NCI-H526 treated with DMSO at 0.1 percent for 48 hours (cell line): ENCODE measurements at places on chromosomes 5 and 9.

- no peak for DNase-seq
Measured at GRCh38 chr5:120146787-120147186, 317.3 kb upstream of the PRR16 start.

DNA sequence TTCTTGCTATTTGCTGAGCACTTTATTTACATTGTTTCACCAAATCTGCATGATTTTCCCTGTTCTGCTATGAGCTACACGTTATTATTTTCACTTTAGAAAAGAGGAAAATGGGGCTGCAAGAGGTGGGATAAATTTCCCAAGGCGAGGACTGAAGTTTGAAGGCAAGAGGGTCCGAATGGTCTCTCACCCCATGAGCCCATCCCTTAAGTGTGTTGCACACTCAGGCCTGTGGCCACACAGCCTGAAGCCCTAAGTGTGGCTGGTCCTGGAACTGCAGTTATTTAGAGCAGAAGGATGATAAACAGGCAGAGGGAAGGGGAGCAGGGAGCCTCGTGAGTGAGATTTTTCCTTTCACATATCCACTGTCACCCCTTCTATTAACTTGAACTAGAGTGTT lies 7.8 kb downstream of the PDE8B start:
- DNase-seq, result no peak

GRCh38 chr5:17860660-17861315 lies 226.5 kb downstream of the TAF11L14 start:
- no peak for DNase-seq

DNA sequence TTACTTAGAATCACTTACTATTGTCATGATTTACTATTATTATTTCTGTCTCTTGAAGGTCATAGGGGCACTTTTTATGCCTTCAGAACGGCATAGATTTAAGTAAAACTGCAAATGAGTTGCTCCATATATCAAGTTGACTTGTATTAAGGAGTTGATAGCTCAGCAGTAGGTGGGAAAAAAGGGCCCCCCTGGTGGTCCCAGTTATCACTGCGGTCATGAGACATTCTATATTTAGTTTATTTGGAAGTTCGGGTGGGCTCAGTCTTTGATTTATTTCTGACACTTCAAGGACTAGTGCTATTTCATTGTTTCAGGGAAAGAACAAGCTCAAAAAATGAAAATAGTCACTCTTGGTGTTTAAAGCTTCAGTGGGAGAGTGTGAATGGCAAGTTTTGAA lies 159.3 kb downstream of the SLC24A2 start:
- no peak for DNase-seq

GRCh38 chr9:19470981-19471650 lies 62.3 kb downstream of the ACER2 start:
- DNase-seq, result no peak

GRCh38 chr5:112737070-112737462 lies 619 bp upstream of the APC start:
- DNase-seq, result no peak

DNA sequence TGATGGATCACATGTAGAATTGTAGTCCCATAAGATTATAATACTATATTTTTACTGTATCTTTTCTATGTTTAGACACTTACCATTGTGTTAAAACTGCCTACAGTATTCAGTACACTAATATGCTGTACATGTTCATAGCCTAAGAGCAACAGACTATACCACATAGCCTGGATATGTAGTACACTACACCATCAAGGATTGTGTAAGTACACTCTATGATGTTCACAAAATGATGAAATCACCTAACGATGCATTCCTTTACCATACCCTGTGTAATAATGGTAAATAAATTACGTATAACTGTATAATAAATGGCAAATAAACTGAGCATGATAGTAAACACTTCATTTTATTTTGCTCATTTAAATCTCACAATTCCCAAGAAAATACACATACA lies 60.3 kb downstream of the RICTOR start:
- no peak for DNase-seq

DNA sequence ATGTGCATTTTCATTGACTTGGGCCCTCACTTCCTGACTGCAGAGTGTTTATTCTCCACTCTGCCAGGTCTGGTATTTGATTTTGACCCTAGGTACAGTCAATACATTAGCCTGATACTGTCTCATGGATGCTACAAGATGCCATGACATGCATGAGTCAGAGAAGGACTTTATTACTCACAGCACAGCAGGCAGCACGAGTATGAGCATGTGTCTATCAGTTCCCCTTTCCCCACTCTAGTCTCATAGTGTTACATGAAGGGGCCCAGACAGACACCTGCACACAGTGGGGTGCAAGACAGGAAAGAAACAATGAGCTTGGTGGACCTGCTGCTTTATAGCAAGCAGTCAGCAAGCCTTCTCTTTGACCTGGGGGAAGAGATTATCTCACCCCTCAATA lies 19.6 kb downstream of the ITGA2 start:
- DNase-seq, result no peak

GRCh38 chr9:15182101-15182551 lies 124.9 kb downstream of the TTC39B start:
- DNase-seq, result no peak

GRCh38 chr9:6354072-6354686 lies 26.0 kb downstream of the TPD52L3 start:
- peak; percentile 35 for DNase-seq

- no peak for DNase-seq
Measured at GRCh38 chr5:72110394-72111013, 3.2 kb downstream of the MAP1B start.

GRCh38 chr5:132821350-132821749 lies 8.2 kb downstream of the SOWAHA start:
- DNase-seq, result no peak

DNA sequence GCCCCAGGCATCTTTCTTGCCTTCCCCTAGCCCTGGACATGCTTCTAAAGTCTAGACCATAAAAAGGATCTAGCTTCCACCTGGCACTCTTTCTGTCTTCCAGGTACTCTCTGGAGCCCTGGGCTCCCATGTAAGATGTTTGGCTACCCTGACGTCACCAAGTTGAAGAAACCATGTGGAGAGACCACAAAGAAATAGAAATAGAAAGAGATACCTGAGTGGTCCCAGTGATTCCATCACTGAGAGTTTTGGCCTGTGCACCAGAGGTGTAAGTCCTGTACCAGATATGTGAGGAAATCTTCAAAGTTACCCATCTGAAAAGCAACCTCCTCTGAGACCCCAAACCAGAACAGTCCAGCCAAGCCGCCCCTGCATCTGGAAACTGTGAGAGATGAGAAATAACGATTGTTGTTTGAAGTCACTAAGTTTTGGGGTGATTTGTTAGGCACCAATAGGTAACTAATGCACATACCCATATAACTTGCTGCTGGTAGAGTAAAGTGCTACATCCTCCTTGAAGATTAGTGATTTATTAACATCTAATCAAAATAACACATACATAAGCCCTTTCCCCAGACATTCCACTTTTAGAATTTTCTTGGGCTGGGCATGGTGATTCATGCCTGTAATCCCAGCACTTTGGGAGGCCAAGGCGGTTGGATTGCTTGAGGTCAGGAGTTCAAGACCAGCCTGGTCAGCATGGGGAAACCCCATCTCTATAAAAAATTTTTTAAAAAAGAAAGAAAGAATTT lies 85.7 kb upstream of the LHFPL2 start:
- no peak for DNase-seq

DNA sequence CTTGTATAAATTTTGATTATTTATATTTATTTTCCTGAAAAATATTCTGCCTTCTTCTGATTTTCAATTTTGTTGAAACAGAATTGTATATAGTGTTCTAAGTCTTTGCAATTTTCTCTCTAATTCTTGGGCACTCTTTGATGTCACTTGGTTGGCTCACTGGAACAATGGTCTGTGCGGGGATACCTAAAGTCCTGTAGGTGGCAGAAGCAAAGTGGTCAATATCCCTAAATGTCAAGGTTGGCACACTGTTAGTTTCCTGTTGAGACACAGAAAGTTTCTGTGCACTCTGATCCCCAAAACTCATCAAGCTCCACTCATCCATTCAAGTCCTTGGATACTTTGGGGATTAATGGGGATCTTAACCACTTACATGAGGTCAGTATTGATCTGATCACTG lies 480.8 kb upstream of the CCNG1 start:
- DNase-seq, result no peak

- no peak for DNase-seq
Measured at GRCh38 chr5:65778126-65778525, 56.1 kb downstream of the NLN start.

- no peak for DNase-seq
Measured at GRCh38 chr5:177126771-177127170, 6.8 kb upstream of the NSD1 start.

GRCh38 chr5:20949636-20950035 lies 961.6 kb upstream of the CDH18 start:
- DNase-seq, result no peak

DNA sequence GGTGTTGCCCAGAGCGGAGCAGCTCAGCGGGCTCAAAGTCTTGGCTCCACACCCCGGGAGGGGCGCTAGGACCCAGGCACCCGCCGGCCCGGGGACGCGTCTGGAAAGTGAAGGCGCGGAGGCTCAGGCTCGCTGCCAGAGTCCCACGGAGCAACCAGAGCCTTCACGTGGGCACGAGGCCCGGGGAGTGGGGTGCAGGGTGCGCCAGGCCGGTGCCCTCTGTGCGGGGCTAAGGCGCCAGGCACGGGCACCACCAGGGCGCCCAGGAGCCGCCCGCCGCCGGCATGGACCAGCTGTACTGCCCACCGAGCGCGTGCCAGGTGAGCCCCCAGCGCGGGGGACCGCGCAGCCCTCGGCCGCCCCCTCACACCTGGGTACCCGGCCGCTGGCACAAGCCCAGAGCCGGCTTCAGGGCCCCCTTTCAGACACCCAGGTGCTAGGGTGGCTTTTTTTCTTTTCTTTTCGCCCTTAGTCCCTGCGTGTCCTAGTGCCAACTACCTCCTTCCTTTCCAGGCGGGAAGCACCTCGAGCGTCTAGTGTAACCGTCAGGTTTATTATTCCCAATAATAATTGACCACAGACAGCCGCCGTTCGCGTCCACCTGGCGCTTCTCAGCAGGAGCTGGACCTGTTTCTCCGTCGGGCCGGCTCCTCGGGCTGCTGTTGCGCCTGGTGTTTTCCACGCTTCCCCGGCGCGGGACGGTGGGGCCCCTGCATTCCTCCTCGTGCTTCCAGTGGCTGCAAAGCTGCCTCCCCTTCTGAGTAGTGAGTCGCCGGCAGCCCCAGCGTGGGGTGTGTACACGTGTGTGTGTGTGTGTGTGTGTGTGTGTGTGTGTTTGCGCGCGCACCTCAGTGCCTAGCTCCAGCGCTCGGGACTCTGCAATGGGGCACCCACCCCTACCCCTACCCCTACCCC lies 30.1 kb upstream of the PDE8B start:
- DNase-seq, result no peak

GRCh38 chr9:33161011-33161588 lies 6.0 kb downstream of the B4GALT1 start:
- no peak for DNase-seq

- DNase-seq, result no peak
Measured at GRCh38 chr9:88722753-88723152, 187.8 kb downstream of the NXNL2 start.

- no peak for DNase-seq
Measured at GRCh38 chr5:178994580-178995340, at the start of gene GRM6. TSS of gene GRM6 (minus strand) at chr5:178995320. CDS start at chr5:178994944, 376 bp downstream.

DNA sequence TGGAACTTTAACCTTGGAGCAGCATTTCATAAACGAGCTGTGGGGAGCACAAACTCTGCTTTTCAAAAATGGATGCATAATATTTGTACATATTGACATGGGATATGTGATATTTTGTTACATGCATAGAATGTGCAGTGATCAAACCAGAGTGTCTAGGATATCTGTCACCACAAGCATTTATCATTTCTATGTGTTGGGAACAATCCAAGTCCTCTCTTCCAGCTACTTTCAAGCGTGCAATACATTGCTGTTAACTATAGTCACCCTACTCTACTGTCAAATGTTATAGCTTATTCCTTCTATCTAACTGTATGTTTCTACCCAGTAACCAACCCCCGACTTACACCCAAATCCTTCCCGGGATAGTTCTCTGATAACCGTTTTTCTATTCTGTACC lies 15.0 kb upstream of the C5orf58 start:
- DNase-seq, result no peak

DNA sequence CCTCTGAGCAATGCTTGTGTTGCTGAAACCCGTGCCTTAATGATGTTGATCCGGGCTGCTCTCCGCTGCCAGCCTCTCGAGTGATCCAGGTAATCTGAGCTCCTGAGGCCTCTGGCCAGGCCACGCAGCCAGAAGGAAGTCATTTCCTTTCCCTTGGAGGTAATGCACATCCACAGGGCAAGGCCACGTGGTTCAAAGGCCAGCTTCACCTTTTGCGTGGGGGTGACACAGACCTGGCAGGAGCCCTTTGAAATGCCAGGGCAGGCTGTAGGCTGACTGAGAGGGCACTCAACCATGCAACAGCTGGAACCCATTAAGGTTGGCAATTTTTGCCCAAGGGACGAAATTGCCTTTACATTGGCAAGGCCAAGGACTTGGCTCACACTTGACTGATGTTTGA lies 80.4 kb downstream of the LIX1 start:
- DNase-seq, result no peak

DNA sequence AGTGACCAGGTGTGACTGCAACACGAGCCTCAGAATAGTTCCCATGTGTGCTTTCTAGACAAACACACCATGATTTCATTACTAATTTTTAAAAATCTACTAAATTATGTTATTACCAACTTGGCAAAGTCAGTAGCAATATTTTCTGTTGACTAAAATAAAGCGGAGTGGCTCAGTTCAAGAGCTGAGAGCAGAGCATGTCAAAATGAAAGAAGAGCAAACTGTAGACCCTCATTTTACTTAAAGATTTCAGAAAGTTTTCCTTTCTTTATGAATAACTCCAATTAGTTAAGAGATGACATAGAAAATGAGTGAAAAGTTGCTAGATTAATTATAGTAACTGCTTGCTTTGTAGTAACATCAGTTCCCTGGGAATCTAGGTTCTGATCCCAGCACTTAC lies 17.9 kb downstream of the OXCT1 start:
- no peak for DNase-seq

- DNase-seq, result no peak
Measured at GRCh38 chr5:76696251-76696650, 19.7 kb upstream of the F2R start.

GRCh38 chr9:109171926-109172325 lies 4.9 kb upstream of the FRRS1L start:
- DNase-seq, result no peak

GRCh38 chr5:122775550-122776542 lies 966 bp downstream of the SNX2 start:
- DNase-seq, result no peak

GRCh38 chr9:131411719-131412681 lies 18.1 kb downstream of the PRRC2B start:
- no peak for DNase-seq
